ENCODE measurements at places on chromosomes 5 and 9.

GRCh38 chr5:55538661-55539060 lies 3.9 kb upstream of the PLPP1 start:
- DNase-seq = no peak

DNA sequence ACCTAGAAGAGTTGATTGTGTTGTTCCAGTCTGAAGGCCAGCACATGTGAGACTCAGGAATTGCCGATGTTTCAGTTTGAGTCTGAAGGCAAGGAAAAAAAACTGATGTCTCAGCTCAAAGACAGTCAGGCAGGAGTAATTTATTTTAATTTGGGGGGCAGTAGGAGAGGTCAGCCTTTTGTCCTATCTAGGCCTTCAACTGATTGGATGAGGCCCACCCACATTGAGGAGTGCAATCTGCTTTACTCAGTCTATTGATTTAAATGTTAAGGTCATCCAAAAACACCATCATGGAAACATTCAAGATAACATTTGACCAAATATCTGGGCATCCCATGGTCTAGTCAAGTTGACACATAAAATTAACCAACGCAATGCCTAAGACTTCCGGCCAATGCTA lies 288.9 kb downstream of the CDK5RAP2 start:
- DNase-seq = no peak

DNA sequence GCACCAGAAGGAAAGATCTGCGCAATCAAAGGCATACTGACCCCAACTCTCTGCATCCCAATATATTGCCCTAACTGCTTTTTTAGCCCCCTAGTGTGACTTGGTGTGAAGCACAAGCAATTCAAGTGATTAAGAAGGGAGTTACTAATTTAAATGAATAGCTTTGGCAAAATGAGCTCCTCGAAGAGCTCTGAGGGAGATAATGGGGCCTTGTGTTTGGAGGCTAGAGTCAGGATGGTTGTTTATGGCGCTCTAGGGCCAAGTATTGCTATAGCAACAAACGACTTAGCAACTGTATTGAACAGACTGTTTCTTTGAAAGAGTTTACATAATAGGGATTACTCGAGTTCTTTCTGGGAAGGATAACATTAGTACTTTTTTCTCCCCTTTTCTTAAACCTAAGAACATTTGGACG lies 11.5 kb upstream of the C5orf58 start:
- no peak for DNase-seq

DNA sequence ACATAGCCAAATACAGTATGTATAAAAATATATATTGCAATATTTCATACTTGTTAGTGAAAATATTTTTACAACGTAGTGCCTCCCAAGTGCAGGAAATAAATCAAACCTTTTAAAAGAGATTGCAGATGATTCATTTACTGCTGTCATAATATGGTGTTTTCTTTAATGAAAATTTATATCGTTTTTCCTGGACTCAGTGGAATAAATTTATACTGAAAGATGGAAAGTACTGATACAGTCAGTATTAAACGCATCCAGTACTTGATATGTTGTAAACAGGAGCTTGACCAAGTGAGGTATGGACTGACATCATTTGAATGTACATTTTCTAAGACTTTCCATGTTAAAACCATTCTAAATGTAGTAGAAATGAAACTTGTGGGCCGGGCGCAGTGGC lies 143.4 kb upstream of the ZNF608 start:
- DNase-seq = no peak

DNA sequence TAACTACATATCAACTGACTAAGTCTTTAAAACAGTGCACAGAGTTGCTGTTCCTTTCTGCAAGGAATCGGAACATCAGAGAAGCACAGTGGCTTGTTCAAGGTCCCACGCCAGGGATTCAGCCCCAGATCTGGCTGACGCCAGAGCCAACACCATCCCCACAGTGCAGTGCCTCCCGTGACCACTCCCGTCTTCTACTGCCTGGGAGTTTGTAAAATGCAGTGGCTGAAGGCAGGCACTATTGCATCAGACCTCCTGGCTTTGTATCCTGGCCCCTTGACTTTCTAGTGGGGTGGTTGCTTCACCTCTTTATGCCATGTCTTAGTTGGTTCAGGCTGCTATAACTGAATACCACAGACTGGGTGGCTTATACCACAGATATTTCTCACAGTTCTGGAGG lies 131.0 kb downstream of the NSG2 start:
- DNase-seq = no peak

DNA sequence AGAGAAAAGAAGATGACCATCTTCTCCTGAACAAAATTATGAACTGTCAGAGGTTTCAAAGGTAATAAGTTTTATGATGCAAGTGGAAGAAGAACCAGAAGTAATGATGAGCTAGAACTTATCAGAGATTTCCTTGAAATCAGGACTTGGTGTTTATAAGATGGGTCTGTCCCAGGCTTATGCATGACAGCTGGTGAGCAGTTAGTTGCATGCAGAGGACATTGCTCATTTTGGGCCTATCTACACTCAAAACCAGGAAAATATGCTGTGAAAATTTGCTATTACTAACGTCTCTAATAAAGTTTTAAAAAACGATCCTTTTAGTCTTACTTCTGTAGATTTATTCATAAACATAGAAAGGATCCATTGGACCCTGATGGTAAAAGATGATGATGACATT lies 6.6 kb upstream of the STC2 start:
- no peak for DNase-seq

DNA sequence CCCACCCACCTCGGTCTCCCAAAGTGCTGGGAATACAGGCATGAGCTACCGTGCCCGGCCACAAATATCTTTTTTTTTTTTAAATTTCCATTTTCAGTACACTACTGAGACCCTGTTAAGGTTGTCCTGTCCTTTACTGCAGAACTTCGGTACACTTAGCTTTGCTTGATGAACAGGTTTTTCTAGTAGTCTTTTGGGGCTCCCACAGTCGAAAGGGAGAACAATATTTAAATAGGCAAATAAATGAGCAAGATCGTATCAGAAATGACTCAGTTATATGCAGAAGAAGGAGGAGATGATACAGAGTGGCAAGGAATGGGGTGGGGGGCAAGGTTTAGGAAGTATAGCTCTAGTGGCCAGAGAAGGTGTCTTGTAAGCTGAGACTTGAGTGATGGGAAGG lies 52.7 kb downstream of the MSX2 start:
- DNase-seq = no peak

- DNase-seq = no peak
Observed at GRCh38 chr5:106262395-106262794, 1408.3 kb downstream of the EFNA5 start.

DNA sequence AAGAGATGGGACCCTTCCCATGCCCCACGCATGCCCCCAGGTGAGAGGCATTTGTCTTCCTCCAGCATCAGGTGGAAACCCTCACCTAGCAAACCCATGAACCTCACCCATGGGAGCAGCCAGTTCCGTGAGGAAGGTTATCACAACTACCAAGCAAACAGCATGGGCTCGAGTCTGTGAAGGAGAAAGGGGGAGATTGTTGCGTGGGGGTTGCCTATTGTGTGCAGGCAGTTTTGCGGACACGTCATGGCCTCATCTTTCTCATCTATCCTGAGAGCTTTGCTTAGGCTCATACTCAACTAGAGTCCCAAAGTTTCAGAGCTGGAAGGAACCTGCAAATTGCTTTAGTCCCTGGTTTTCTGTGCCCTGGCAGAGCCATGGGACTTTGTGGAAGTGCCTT lies 73.6 kb upstream of the TGFBR1 start:
- DNase-seq = no peak

Measured in stimulated activated CD8-positive, alpha-beta memory T cell treated with anti-CD3 and anti-CD28 coated beads, Interleukin-7, amount 100 ng/mL, for 1 hour (primary cell).